Stimulated activated CD8-positive, alpha-beta memory T cell treated with anti-CD3 and anti-CD28 coated beads, Interleukin-4, amount 100 ng/mL, for 48 hours (primary cell): ENCODE measurements at places on chromosomes 13 and 19.

DNA sequence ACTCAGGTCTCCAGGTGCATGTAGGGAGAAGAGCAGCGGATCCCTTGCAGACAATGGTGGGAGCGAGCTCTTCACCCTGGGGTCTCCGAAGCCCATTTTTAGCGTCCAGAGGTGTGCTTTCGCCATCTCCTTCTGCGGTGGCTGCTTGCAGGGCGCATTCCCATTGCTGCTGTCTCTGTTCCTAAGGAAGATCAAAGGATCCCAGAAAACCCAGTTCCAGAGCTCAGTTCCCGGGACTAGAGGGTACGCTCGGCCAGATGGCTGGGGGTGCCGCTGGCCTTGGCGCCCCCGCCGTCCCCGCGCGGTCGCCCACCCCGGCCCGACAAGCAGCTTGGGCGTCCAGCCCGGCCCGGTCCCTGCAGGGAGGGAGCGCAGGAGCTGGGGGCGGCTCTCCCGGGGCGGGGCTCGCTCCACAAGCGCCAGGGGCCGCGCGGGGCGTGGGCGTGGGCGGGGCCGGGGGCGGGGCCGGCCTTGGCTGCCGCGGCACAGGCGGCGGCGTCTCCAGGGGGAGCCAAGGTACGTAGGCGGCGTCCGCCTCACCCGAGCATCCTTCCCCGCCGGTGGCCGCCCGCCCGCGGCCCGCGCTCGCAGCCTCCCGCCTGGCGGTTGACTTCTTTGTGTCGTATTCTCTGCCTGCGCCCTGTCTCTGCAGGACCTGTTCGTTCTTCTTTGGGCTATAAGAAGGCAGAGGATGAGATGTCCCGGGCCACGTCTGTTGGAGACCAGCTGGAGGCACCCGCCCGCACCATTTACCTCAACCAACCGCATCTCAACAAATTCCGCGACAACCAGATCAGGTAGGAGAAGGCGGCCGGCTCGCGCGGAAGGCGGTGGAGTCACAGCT is 96.8 kb downstream of the ATP8A2 start:
- peak; percentile 33 for DNase-seq

DNA sequence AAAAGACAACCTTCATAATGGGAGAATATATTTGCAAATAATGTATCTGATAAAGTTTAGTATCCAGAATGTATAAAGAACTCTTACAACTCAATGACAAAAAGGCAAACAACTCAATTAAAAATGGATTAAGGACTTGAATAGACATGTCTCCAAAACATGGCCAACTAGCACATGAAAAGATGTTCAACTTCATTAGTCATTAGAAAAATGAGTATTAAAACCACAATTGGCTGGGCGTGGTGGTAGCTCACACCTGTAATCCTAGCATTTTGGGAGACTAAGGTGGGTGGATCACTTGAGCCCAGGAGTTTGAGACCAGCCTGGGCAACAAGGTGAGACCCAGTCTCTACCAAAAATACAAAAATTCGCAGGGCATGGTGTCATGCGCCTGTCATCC is 18.8 kb upstream of the ZMYM5 start:
- no peak for DNase-seq

DNA sequence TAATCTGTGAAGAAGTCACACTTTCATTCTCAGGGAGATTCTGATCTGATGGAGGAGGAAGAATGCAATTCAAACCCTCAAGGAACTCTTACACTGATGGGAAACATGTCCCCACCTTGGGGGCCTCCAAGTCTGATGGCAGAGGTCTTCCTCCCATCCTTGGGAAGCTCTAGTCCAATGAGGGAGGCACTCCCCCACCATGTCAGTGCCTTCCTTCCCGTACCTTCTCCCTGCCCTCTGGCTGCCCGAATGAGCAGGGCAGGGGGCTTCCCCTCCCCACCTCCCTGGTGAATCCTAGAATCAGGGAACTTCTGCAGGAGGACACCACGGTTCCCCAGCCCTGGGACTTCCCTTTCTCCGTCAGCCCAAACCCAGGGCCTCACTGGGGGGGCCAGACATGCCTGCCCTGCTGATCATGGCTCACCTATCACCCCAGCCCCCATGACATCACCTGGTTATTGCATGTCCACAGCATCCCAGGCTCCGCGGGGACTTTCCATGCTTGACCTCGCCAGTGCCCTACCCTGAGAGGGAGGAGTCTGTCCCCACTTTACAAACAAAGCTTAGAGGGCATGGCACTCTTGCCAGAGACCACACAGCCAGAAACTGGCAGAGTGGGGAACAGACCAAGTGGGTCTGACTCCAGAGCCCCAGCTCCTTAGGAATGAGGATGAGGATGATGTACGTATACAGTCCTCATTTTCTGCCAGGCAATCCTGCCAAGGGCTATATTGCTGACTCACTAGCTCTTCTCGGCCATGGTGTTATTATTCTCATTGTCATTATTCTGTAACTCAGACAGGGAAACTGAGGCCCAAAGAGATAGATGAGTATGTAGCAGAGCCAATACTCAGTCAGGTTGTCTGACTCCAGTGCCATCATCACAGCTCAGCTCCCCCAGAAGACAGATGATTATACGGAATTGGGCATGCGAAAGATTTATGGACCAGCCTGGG is 9.6 kb upstream of the BCL3 start:
- no peak for DNase-seq

GRCh38 chr13:50518781-50519201 is 324.7 kb downstream of the DLEU7 start:
- DNase-seq: no peak

DNA sequence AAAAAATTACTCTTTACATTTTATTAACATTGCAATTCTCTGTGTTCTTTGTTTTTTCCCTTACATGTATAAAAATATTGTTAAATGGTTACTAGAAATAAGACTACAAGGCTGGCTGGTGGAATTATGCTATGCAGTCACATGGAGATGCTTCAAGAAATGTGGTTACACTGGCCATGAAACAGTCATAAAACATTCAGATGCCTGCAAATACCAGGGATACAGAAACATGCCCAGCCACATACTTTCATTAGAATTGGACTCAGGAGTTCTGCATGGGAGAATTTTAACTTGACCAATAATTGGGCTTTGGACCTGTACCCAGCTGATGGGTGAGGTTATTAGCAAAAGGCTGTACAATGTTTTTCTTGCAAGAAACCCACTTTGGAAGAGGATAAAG is 1407.7 kb upstream of the SLC10A2 start:
- no peak for DNase-seq
